Left forelimb (tissue), 1 donor: ENCODE measurements at places on chromosomes 2 and 18.

DNA sequence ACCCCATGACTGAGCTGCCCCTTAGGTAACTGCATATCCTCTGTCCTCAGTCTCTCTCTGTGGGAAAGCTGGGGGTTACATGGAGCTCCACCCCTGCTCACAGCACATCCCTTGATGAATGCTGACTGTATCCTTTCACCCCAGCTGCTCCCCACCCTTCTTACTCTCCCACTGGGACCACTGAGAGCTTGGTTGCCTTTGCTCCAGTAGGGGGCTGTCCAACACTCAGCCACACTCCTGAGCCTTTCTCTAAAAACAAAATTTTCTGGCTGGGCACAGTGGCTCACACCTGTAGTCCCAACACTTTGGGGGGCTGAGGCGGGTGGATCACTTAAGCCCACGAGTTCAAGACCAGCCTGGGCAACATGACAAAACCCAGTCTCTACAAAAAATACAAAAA, 89.2 kb upstream of the MSH2 start:
- DNase-seq: no peak

DNA sequence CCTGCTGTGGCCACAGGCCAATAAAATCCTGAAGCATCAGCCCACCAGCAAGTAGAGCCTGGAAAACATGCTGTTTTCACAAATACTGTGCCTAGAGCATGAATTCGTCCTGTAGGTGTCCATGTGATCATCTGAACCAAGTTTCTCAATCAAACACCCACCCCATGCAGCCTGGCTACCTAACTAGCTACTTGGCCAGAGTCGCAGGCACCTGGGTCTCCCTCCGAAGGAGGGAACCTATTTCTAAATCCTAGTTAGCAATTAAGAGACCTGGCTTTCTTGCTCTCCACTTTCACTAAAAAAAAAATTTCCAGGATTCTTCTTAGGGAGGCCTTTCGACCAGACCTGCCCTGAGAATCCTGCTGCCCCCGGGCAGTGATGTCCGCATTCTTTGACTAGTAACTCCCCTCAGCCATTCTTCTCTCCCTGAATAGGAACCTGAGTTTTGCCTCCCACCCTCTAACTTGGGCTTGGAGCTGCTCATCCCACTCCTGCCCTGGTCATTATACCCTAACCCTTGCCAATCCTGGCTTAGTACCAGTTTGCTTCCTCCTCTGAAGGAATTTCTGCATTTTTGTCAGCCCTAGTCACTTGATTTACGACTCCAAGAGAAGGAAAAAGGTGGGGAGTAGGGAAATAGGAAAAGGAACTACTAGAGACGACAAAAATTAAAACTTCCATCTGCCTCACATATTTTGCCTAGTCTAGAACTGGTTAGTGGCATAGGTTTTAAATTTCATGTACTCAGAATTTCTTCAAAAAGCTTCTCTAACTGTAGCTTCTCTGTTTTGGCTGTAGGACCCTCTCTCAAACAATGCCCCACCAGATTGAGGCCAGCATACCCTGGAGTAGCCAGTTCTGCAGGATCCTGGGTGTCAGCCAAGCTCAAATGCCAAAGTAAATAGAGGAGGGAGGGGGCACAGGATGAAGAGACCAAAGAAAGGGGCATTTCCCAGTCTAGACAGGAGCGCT, 25.4 kb upstream of the TANK start:
- no peak for DNase-seq

GRCh38 chr2:226411727-226412360, 387.8 kb downstream of the IRS1 start:
- DNase-seq: no peak

DNA sequence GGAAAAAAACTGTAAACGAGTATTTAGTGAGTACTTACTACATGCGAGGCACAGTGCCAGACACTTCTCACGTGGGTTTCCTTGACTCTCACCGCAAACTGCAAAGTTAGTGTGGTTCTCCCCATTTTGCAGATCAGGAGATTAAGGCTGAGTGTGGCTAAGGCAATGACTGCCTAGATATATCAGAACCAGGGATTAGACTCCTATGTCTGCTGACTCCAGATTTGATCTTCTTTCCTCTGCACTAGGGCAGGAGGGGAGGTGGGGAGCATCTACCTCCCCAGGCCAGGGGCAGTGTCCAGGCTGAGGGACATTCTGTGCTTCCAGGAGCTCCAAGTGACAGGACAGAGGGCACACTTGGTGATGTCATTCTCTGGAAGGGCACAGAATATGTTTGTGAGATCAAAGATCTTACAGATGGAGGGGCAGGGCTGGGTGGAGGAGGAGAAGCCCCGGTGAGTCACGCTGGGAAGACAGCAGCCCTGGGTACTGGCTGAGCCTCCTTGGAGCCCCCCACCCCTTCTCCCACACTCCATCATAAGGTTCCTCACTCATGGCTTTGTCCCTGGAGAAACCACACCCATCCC, 92.4 kb downstream of the RHOB start:
- DNase-seq: no peak

DNA sequence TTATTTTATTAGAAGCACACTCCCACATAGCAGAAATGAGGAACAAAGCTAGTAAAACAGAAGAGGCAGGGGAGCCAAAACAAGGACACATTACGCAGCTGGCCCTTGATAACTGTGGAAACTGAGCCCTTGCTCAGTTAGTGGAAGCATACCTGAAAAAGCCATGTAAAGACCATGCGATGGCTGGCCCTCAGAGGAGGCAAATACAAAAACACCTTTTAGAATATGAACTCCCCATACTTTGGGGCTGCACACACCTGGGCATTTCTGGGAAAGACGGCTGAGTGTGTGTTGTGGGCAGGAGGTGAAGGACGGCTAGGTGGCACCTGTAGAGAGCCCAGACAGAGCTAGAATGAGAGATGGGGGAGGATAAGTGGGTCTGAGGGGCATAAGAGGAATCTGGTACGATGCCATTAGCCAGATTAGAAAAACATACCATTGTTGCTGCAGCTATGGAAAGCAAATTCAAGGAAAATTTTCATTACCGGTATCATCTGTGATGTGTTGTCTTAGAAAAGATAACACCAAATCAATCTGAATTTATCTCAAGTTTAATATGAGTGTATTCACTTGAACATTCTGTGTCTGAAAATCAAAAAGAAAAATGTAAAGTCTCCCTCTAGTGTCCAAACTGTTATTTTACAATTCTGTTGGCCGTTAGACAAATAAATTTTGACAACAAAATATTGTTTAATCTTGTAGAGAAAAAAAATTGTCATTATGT, 45.2 kb upstream of the SULT1C3 start:
- DNase-seq: no peak

GRCh38 chr2:195408196-195408595, 248.8 kb upstream of the SLC39A10 start:
- DNase-seq: no peak

GRCh38 chr18:23716516-23716915, 27.3 kb downstream of the LAMA3 start:
- no peak for DNase-seq

- no peak for DNase-seq
These were observed 40.8 kb upstream of the CYP1B1 start for GRCh38 chr2:38116762-38117161.

DNA sequence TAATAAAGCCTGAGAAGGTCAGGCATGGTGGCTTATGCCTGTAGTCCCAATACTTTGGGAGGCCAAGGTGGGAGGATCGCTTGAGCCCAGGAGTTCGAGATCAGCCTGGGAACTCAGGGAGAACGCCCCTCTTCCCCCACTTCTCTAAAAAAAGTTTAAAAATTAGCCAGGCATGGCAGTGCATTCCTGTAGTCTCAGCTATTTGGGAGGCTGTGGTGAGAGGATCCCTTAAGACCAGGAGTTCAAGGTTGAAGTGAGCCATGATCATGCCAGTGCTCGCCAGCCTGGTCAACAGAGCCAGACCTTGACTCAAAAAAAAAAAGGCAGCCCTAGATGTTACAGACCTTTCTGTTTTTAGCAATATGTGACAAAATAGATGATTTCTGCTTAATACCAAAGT, 83.4 kb downstream of the AP1S3 start:
- no peak for DNase-seq

- no peak for DNase-seq
These were observed 7.6 kb upstream of the MSTN start for GRCh38 chr2:190069936-190070696.

- DNase-seq: no peak
These were observed 1302.1 kb upstream of the TMEFF2 start for GRCh38 chr2:193496786-193497185.

DNA sequence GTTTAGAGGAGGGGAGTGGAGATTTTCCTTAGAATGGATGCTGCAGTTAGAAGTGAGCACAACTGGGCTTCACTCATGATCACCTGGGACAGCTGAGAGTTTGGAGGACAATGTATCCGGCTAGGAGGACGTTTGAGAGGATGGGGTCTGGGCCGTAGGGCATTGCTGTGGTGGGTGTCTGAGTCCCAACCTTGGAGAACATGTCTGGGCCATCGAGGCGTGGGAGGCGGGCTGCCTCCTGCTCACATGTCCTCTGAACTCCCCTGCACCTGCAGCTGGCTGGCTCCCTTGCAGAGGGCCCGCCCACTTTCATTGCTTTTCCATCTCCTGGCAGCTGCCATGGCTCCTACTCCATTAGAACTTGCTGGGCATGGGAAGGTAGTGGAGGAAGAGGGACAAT, 203.0 kb upstream of the PXDN start:
- no peak for DNase-seq

DNA sequence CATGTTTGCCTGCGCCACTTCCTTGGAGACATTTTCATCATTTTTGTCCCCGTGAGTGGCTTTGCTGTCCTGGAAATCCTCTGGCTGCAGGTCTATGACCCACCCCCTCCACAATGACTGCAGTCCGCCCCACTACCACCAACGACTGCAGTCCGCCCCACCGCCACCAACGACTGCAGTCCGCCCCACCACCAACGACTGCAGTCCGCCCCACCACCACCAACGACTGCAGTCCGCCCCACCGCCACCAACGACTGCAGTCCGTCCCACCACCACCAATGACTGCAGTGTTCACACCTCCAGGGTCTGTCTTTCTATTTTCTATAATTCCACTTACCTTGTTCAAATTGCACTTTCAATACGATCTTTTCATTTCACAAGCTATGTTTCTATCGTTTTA, 820.7 kb upstream of the SALL3 start:
- no peak for DNase-seq

DNA sequence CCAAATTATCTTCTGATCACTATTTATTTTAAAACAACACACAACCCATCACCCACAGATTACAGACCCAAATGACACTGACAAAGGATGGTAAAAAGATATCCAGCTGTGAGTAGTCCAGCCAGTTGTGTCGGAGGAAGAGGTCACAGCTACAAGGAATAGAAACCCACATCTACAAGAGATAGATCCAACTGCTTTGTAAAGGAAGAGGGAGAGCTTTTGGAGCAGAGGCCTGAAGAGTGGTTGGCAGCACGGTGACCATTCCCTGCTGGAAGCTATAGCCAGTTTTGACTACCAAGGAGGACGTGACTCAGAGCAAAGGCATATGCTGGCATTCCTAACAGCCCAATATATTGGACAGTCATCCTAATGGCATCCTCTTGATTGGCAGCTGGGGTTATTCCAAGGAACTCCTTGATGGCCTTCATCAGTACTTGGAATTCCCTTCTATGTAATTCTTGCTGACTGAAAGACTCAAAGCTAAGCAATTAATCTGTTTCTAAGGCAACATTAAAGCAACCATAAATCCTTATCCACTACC, 17.1 kb downstream of the SLC8A1 start:
- DNase-seq: no peak

DNA sequence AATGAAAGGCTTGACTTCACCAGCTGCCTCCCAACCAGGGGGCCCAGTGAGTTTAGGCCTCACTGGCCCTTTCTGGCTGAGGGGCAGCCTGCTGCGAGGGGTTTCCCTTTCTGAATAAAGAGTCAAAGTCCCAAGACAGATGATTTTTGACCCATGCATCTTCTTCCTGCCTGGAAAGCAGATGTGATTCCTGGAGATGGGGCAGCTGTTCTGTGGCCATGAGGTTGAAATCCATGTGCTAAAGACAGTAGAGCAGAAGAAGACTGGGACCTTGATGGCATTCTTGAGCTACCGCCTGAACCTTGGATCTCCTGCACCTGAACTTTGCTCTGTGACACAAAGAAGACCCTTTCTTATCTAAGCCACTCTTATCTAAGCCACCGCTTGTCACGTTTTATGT, 19.8 kb downstream of the HPCAL1 start:
- DNase-seq: no peak

DNA sequence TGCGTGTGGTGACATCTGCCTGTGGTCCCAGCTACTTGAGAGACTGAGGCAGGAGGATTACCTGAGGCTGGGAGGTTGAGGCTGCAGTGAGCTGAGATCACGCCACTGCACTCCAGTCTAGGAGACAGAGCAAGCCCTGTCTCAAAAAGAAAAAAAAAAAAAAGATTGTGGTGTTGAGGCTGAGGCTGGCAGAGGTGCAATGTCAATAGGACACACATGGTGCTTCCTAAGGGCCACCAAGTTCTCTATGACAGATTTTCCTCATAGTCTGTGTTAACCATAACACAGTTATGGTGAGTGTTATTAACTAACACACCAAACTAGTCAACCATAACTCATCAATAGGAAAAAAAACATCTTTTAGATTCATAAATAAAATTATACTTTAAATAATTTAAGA, 494.4 kb downstream of the TMX3 start:
- no peak for DNase-seq

DNA sequence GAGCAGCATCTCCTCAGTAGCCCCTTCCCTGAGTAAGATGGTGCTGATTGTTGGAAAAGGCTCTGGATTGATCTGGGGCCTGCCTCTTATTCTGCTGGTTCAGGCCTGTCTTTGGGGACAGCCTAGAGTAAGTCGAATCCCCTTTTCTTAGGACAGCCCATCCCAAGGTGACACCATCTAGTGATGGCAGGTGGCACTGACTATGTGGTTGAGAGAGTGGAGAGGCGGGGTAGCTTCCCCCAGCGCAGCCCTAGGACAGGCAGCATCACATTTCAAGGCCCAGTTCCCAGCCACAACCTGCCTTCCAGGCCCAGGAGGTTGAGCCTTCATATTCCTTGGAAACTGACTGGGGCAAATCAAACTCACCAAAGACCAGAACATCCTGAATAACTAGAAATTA, 69.1 kb upstream of the B3GNT7 start:
- no peak for DNase-seq

GRCh38 chr2:156323754-156324153, 8.8 kb downstream of the NR4A2 start:
- DNase-seq: no peak

DNA sequence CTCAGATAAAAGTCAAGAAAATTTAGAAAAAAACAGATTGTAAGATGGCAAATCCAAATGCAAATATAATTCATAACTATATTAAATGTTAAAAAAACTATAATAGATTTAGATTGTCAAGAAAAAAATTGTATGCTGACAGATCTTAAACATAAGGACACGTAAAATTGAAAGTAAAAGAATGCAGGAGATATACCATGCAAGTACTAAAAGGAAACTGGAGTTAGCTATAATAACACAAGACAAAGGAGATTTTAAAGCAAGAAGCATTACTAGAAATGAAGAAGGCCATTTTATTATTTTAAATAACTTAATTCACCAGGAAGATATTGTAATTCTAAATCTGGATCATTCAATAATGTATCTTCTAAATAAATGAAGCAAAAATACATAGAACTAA, 48.3 kb downstream of the TTC21B start:
- no peak for DNase-seq
